ENCODE measurements at places on chromosomes 6 and 20.

DNA sequence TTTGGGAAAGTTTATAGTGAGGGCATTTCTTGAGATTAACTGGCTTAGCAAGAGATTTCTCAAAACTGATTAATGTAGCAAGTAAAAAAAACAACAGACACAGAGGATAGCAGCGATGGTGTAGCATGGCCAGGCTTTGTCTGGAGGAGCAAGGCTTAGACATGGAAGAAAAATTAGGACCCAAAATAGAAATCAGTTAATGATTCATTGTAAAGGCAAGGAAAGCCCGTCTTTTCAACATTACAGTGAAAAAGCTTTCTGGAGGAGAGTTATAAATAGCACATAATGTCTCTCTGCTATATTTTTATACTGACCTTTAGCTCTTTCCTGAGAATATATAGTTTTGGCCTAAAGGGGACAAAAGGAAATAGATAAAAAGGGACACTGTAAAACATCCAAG is 45.1 kb downstream of the FNDC1 start:
- no peak for DNase-seq
- H3K27me3 ChIP-seq: peaks cover 36% of the 10 kb centered on the region
- H3K4me3 ChIP-seq: no peak overlapping the region
- H3K36me3 ChIP-seq: no peaks in the 10 kb centered on the region

DNA sequence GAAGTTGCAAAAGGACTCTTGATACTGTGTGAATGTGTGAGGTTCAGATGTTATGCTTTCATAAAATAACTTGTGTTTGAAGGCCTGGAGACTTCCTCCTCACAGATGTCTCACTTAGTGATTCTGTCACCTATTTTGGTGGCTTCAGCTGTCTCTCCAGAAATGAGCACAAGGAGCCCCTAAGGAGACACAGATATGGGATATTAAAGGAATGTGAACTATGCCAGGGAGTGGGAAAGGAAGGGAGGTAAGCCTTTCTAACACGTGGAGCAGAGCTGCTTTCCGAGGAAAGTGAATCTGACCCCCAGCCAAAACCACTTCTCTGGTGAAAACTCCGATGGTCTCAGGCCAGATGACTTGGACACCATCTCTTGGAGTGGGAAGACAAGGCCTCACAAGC is 10.5 kb upstream of the FOXO3 start:
- peaks cover 10% of the 10 kb centered on the region for H3K27me3 ChIP-seq
- no peak overlapping the region for H3K27ac ChIP-seq
- H3K4me3 ChIP-seq: no peak overlapping the region
- no peaks in the 10 kb centered on the region for H3K4me1 ChIP-seq

- H3K36me3 ChIP-seq: no peaks in the 10 kb centered on the region
- H3K27ac ChIP-seq: no peak overlapping the region
- H3K4me3 ChIP-seq: no peak overlapping the region
- DNase-seq: no peak
- no peaks in the 10 kb centered on the region for H3K4me1 ChIP-seq
Observed at GRCh38 chr6:12608874-12609273, 107.7 kb upstream of the PHACTR1 start.

DNA sequence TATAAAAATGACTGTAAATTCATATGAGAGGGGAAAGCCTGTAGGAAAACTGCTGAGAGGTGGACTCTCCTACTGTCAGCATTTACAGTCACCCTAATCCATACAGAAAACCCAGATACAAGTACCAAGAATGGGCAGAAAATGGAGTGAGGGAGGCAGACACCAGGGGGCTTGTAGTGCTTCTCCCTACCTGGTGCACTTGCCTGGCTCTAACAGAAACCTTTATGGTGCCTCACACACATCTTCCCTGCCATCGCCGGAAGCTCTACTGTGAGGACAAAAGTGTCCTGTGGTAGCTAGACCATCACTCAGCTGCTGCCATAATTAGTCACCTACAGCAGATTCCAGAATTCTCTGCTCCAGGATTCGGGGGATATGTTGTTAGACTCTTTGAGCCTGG is 441.3 kb downstream of the TFAP2B start:
- no peak overlapping the region for H3K4me3 ChIP-seq
- H3K4me1 ChIP-seq: no peaks in the 10 kb centered on the region
- H3K27ac ChIP-seq: no peak overlapping the region
- no peaks in the 10 kb centered on the region for H3K27me3 ChIP-seq

DNA sequence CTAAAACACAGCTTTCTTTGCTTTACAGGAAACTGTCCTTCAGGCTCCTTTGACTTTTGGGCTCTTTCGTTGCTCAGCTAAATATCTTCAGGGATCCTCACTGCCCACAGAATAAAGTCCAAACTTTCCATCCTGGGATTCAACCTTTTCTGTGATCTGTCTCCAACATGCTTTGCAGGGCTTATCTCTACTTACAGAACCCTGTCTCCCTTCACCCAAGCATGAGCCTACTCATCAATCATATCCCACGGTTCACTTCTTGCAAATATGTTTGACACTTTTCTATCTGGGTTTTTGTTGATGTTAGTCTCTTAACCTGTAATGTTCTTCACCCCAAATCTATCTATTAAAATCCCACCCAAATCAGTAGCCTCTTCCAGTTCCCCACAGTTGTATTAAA is 327.3 kb upstream of the RNF24 start:
- H3K4me1 ChIP-seq: peaks cover 5% of the 10 kb centered on the region
- no peak overlapping the region for H3K27ac ChIP-seq
- H3K4me3 ChIP-seq: no peak overlapping the region
- no peaks in the 10 kb centered on the region for H3K27me3 ChIP-seq
- no peaks in the 10 kb centered on the region for H3K36me3 ChIP-seq

GRCh38 chr6:169668203-169668847 is 33.5 kb downstream of the WDR27 start:
- DNase-seq: no peak
- H3K27me3 ChIP-seq: no peaks in the 10 kb centered on the region

- no peak for DNase-seq
- H3K27me3 ChIP-seq: no peaks in the 10 kb centered on the region
- peaks cover 1% of the 10 kb centered on the region for H3K36me3 ChIP-seq
- H3K27ac ChIP-seq: no peak overlapping the region
- H3K4me3 ChIP-seq: no peak overlapping the region
Observed at GRCh38 chr6:124233221-124233620, 429.6 kb downstream of the NKAIN2 start.

DNA sequence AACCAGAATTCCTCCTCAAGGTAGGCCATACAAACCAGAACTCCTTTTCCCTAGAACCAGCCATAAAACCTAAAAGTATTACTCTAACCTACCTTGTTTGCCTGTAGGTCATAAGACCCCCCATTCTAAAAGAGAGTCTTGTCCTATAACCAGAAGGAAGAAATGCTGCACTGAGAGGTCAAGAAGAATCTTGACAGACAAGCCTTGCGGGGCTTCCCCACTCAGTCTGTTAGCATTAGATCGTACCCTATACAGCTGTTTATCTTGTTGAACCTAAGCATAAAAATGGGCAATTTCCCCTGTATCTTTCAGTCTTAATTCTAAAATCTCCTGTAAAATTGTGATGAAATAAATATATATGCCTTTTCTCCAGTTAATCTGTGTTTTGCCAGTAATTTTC is 52.3 kb upstream of the HFE start:
- H3K4me3 ChIP-seq: no peak overlapping the region
- H3K4me1 ChIP-seq: peaks cover 28% of the 10 kb centered on the region
- DNase-seq: no peak
- H3K27me3 ChIP-seq: no peaks in the 10 kb centered on the region

GRCh38 chr20:16942051-16942450 is 193.9 kb downstream of the OTOR start:
- H3K4me3 ChIP-seq: no peak overlapping the region
- H3K27me3 ChIP-seq: peaks cover 13% of the 10 kb centered on the region
- no peak overlapping the region for H3K27ac ChIP-seq
- H3K36me3 ChIP-seq: no peaks in the 10 kb centered on the region
- no peak for DNase-seq
- H3K4me1 ChIP-seq: peaks cover 6% of the 10 kb centered on the region

- no peak overlapping the region for H3K27ac ChIP-seq
- no peaks in the 10 kb centered on the region for H3K27me3 ChIP-seq
- H3K4me1 ChIP-seq: peaks cover 7% of the 10 kb centered on the region
Observed at GRCh38 chr6:146670161-146670560, 71.4 kb downstream of the ADGB start.

DNA sequence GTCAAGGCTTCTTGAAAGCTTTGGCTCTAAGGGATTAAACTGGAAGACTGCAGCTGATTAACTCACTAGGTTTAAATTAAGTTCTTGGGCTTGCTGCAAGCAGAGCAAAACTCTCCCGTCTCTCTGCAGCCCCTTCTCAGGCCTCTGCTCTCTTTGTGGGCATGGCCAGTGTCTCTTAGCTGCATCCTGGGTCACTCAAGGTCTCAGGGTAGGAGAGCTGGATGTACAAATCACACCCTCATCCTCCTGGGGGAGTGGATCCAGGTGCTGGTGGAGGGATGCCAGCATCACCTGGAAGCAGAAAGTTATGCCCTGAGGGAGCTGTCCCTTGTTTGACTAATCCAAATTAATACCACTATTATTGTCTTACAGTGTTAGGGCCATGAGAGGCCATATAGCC is 35.8 kb downstream of the GCM1 start:
- H3K4me3 ChIP-seq: no peak overlapping the region
- H3K4me1 ChIP-seq: peaks cover 25% of the 10 kb centered on the region
- no peak overlapping the region for H3K27ac ChIP-seq
- no peaks in the 10 kb centered on the region for H3K27me3 ChIP-seq

DNA sequence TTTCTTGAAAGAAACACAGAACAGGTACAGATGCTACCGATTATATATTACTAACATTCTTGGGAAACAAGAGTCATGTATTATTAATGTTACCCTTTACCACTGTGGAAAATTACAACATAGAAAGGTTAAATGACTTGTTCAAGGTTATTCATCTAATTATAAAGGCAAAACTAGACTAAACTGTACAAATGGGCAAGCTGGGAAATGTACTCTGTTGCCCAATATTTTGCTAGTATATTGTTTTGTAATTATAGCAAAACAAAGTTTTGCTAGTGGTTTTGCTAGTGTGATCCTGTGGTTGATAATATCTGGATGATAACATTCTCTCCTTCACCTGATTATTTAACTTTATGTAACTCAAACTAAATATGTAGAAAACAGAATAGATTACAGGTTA is 96.5 kb downstream of the TINAG start:
- DNase-seq: no peak
- no peak overlapping the region for H3K27ac ChIP-seq
- H3K4me3 ChIP-seq: no peak overlapping the region
- H3K36me3 ChIP-seq: no peaks in the 10 kb centered on the region
- H3K4me1 ChIP-seq: no peaks in the 10 kb centered on the region
- no peaks in the 10 kb centered on the region for H3K27me3 ChIP-seq

DNA sequence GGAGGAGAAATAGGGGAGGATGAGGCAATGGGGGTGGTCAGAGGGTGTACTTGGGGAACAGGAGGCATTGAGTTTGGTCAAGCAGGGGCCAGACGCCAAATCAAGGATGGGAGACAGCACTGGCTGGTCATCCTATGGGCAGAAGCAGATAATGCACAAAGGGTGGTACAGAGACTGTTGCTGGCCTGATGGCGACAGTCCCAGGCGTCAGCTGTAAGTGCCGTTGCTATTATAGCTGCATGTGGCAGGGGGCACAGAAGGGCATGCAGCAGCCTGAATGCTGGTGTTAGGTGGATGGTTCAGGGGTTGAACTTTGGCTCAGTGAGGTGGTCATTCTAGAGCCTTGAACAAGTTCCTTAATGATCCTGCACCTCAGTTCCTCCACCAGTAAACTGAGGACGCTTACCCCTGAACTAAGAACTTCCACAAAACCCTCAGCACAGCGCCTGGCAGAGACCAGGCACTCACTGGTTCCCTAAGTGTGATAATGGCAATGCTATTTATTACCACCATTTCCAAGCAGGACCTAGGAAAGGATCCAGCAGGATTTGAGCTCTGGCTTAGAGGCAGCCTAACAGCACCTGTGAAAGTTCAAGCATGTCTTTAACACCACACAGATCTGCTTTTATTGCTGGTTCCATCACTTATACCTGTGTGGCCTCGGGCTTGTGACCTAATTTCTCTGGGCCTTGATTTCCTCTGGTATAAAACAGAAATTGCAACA is 162.7 kb downstream of the INSM1 start:
- DNase-seq: no peak
- no peak overlapping the region for H3K27ac ChIP-seq
- no peak overlapping the region for H3K4me3 ChIP-seq
- H3K36me3 ChIP-seq: peaks cover 20% of the 10 kb centered on the region
- no peaks in the 10 kb centered on the region for H3K27me3 ChIP-seq

GRCh38 chr20:57266291-57267157 is at the start of gene BMP7:
Gene BMP7 (minus strand): TSS chr20:57266641. CDS start chr20:57266122, 519 bp downstream.
- peak within 1 kb of the TSS; percentile 76 for H3K27ac ChIP-seq
- no peaks in the 10 kb centered on the region for H3K36me3 ChIP-seq
- H3K4me3 ChIP-seq: peak within 1 kb of the TSS; percentile 90
- peak; percentile 39 for DNase-seq

DNA sequence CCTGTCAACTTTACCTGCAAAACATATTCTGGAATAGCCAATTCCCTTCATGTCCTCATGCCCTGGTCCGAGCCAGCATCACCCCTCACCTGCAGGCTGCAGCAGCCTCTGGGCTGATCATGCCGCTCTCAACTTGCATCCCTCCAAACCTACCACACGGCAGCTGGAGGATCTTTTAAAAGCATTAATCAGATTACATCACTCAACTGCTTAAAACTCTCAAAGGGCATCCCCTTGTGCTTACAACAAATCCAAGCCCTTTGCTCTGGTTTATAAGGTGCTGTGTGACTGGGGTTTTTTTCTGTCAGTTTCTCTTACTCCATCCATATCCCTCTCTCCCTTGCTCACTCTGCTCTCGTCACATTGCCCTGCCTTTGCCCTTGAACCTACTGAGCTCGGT is 24.0 kb downstream of the CD40 start:
- no peaks in the 10 kb centered on the region for H3K36me3 ChIP-seq
- no peak overlapping the region for H3K27ac ChIP-seq
- H3K27me3 ChIP-seq: peaks cover 33% of the 10 kb centered on the region
- no peak for DNase-seq
- H3K4me3 ChIP-seq: no peak overlapping the region

DNA sequence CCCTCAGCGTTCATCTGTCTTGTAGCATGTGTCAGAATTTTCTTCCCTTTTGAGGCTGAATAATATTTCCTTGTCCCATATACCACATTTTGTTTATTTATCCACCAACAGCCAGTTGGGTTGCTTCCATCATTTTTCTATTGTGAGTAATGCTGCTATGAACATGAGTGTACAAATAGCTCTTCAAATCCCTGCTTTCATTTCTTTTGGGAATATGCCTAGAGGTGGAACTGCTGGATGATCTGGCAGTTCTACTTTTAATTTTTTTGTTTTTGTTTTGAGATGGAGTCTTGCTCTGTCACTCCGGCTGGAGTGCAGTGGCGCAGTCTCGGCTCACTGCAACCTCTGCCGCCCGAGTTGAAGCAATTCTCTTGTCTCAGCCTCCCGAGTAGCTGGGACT is 64.7 kb downstream of the SASH1 start:
- H3K27me3 ChIP-seq: no peaks in the 10 kb centered on the region
- no peaks in the 10 kb centered on the region for H3K4me1 ChIP-seq
- no peak overlapping the region for H3K4me3 ChIP-seq

All from progenitor cell of endocrine pancreas (in vitro differentiated cells).